ENCODE measurements at places on chromosomes 13 and 19.

- no peak for DNase-seq
Observed at GRCh38 chr19:51083181-51083580, 494 bp upstream of the KLK14 start.

DNA sequence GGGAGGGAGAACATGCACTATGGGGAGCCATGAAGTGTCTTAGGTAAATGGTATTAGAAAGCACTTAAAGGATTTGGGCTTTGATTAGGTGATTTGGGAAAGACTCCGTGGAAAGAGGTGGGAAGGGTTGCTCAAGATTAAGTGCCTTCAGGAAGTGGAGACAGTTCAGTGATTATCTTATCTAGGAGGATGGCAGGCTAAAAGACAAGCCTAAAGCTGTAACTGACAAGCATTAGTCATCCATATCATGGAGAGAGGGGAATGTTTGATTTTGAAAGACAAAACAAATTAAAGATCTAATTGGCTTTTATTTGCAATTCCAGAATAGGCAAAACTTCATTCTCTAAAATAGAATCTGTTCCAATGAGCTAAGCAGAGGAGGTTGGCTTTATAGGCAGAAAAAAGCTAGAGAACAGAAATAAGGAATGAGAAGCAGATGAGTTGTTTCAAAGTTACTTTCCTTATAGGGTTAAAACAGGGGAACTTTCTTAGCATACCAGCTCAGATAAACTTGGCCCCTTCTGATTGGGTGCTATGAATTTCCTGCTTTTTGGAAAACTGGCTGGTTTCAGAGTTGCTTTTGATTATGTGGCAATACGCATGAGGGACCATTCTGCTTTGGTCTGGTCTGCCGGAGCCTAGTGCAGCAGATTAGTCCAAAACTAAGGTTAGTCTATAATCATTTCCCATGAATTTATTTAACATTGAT is 1.8 kb upstream of the DIAPH3 start:
- no peak for DNase-seq

DNA sequence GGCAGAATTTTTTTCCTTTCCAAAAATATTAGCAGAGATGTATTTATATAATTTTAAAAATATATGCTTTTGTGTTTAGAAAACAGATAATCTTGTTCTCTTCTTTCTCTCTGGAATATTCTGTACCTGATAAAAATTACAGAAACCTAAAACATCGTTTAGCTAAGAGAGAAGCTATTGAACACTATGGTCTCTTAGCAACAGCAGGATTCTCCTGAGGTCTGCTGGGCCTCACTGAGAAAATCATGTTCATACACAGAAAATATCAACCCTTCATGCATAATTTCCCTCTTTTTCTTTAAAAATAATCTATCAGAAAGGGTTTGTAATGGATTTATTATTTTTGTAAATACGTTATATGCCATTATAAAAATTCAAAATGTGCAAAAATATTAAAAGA is 242.2 kb downstream of the DCLK1 start:
- DNase-seq, result no peak

DNA sequence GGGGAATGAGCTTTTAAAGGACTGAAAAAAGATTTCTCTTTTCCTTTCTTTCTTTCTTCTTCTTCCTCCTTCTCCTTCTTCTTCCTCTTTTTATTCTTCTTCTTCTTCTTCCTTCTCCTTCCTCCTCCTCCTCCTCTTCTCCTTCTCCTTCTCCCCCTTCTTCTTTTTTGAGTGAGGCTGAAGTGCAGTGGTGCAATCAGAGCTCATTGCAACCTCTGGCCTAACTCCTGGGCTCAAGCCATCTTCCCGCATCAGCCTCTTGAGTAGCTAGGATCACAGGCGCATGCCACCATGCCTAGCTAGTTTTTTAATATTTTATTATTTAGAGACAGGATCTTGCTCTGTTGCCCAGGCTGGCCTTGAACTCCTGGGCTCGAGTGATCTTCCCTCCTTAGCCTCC is 120.9 kb upstream of the KL start:
- DNase-seq, result no peak

DNA sequence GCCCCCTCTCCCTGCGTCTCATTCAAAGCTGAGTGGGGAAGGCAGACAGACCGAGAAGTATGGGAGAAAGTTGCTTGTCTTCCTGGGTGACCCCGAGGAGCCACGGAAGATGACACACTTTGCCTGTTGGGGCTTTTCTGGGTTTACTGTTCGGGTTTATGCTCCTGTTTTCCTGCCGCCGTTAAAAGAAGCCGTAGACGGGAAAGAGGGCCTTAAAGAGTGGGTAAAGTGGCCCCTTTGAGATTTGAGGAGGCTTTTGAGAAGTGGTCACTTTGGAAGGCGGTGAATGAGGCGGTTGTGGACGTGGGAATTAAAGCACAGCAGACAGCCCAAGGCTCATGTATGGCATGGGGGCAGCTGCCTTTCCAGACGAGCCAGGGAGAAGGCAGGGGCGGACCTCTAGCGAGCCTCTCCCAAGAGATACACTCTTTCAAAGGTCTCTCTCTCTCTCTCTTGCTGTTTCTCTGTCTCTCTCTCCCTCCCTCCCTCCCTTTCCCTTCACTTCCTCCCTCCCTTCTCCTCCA is 493 bp upstream of the LHFPL6 start:
- DNase-seq, result peak; percentile 37

- no peak for DNase-seq
Observed at GRCh38 chr19:54696117-54696548, 28.1 kb upstream of the KIR3DL3 start.

DNA sequence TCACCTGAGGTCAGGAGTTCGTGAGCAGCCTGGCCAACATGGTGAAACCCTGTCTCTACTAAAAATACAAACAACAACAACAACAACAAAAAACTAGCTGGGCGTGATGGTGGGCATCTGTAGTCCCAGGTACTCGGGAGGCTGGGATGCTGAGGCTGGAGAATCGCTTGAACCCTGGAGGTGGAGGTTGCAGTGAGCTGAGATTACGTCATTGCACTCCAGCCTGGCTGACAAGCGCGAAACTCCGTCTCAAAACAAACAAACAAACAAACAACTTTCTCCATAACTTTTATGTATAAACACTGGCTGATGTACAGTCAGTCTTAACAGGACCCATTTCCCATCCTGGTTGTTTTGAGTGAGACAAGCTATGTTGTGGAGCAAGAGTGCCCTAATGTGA is 5.8 kb upstream of the CYP4F8 start:
- DNase-seq, result no peak

- DNase-seq, result no peak
Observed at GRCh38 chr13:80109303-80109702, 231.6 kb downstream of the SPRY2 start.

DNA sequence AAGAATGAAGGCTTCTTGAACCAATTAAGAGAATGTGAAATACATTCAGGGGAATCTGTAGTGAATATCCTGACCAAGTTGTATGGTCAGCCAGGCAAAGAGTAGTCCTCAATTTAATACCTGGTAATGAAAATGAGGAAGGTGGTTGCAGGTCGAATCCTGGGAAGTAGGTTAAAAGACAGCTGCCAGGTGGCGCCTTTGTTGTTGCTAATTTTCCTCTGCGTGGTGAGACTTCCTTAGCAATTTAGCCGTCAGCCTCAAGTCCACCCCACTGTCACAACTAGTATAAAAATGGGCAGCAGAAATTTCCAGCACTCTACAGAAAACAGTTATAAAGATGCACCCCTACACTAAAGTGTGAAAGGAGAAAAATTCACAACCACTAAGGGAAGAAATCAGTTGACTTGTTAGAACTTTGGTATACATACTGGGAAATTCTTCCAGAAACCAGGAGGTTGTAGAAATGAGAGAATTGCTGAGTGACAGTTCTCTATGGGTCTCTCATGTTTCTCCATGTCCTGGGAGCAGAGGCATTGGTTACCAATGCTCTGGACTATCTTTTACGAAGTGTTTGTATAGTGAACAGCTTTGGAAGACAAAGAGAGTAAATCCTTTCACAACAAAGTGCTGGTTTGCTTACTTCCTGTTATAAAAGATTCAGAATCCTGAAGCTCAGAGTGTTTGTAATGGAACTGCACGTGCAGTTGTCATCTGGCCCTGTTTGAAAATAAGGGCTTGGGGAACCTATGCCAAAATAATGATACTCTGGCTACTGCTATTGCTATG is 235.9 kb downstream of the NHLRC3 start:
- no peak for DNase-seq

GRCh38 chr13:111242585-111242984 is 77.9 kb upstream of the TEX29 start:
- DNase-seq, result no peak

- DNase-seq, result no peak
Observed at GRCh38 chr13:91151921-91152320, 195.6 kb upstream of the MIR17HG start.

DNA sequence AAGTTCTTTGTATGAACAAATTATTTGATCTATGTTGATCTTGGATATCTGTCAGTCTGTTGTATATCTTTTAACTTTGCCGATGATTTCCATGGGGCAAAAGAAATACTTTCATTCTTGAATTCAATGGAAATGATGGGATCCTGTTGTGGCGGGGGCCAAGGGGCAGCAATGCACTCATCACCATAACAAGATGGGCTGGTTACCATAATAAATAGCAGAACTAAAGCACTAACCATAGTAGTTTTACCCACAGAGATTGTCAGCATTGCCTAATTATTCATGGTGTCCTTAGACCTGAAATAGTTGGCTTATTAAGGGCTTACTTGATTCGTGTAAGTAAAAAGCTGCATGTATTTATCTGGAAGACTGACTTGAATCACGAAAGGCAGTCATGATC is 309.6 kb downstream of the RFC3 start:
- DNase-seq, result no peak

DNA sequence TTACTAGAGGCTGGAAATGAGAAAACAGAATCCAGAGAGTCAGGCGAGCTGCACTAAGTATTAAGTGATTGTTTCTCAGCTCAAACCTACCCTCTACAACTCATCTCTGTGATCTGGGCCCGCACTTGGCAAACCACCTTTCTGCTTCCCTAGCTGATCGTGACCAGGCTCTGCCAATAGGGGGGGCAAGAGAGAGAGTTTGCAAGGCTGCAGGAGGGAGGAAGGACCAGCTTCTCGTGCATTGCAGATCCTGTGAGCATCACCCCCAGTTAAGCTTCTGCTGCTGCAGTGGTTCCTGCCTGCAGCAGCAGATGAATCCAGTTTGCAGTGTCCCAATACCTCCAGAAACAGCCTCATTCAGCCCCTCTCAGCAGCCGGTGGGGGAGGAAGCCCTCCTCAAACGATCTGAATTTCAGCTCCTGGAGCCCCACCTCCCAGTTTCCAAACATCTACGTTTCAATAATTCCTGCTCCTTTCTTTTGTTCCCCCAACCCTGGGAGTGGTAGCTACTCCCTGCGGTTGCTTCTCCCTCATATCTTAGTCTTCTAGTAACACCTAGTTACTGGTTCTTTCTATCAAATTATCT is 20.0 kb downstream of the XRCC1 start:
- DNase-seq, result peak; percentile 30

DNA sequence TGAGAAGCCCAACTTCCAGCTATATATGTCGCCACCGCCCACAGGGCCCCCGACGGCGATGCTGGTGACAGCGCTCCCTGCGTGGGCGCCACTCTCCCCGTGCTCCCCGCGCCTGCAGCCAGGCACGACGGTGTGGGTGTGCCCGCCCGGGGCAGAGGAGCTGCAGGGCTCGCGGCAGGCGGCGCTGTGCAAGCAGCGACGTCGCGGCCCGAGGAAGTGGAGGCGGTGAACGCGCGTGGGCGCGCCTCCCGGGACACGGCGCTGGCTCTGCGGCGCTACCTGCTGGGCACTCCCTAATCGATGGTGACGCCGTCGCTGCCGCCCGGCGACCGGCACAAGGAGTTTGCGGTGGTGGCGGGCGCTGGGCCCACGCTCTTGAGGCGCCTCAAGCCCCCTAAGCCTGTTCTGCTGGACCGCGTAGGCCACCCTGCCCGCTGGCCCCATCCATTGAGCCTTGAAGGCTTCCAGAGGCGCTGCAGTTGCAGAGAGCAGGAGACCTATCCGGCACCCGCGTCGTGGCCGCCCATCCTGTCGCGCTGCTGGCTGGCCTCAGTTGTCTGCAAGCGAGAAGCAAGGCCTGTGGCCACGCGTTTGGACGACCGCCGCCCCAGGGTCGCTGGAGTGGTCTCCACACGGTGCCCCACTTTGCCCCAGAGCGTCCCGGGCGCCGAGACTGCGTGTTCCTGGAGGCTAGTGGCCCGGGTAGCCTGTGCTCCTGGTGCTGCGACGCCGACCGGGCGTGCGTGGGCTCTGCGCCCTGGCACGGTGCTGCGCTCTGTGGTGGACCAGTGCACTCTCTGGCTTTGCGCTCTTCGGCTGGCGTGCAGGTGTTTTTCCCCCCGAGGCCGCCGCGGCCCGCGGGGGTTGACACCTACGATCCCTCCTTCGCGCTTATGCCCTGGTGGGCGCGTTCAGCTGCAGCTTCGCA is 23.1 kb downstream of the LRFN3 start:
- peak; percentile 41 for DNase-seq

DNA sequence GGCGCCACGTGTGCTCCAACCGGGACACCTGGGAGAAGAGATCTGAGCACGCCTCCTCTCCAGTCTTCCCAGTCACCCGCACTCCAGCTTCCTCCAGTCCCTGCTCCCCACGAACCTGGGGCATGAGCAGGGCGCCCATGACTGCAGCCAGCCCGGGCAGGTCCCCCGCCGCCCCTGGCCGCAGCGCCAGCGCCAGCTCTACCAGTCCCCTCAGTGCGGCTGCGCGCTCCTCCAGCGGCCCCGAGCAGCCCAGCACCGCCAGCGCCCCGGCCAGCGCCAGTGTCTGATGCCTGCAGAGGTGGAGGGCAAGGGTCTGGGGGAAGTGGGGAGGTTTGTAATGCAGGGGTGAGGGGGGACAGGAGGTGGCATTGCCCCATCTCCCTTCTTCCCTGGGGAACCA is 13.1 kb downstream of the SH2D3A start:
- no peak for DNase-seq

DNA sequence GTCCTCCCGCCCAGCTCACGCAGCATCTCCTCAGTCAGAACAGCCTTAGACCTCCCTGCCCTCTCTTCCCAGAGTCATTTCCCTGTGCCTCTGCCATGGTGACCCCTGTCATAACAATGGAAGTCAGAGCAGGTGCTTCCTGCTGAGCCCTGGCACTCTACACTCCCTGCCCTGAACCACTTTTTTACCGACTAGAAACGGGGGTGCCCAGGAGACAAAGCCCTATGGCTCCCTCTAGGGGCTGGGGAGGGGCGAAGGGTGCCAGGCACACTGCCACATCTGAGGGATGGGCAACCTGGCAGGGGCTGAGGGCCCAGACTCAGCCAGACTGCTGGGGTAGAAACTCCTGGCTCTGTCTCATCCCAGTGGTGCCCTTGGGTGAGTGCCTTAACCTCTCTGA is 16.4 kb downstream of the ZNF574 start:
- DNase-seq, result peak; percentile 55

GRCh38 chr13:100473087-100473486 is 115.5 kb downstream of the GGACT start:
- no peak for DNase-seq

GRCh38 chr19:19911150-19911549 is 10.4 kb downstream of the ZNF93 start:
- DNase-seq, result no peak

Data from NCI-H524 (cell line).